ENCODE measurements at places on chromosomes 7 and 10.

GRCh38 chr7:158369290-158369689 is 218.3 kb downstream of the PTPRN2 start:
- no peak for DNase-seq

DNA sequence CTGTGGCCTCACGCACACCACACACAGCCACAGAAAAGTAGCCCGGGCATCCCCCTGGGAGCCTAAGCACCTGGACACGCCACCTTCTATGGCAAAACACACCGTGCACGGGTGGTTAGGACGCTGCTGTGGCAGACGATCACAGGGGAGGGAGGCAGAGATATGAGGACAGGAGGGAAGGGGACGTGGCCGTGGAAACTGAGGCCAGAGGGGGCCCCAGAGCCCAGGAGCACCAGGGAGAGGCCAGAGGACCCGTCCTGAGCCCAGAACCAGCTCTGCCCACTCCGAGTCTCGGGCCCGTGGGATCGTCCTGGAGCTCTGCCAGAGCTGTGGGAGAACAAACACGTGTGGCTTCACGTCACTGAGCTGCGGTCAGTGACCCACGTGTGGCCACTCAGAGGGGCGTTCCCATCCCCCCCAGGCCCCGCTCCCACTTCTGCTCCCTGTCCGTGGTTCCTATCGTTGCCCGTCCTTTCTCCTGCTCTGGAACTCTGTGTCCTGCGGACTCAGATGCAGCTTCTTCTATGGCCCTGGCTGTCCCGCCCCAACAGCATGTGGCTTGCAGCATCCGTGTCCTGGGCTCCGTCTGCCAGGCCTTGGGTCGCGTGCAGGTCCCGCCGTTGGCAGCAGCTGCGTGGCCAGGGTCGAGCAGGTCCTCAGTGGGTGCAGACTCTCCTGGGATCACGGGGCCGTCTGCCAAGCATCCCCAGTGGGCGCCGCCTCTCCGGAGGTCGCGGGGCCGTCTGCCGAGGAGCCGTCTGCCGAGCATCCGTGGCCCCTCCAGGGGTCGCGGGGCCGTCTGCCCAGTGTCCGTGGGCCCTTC is 31.0 kb downstream of the GET4 start:
- DNase-seq = no peak

- DNase-seq = no peak
Measured at GRCh38 chr7:50273301-50273700, 31.2 kb upstream of the IKZF1 start.

DNA sequence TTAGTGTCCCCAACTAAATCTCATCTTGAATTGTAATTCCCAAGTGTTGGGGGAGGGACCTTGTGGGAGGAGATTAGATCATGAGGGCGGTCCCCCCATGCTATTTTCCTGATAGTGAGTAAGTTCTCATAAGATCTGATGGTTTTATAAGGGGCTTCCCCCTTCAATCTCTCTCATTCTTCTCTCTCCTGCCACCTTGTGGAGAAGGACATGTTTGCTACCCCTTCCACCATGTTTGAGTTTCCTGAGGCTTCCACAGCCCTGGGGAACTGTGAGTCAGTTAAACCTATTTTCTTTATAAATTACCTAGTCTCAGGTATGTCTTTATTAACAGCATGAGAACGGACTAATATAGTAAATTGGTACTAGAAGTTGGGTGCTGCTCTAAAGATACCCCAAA is 365.6 kb downstream of the ANKRD7 start:
- DNase-seq = no peak

- DNase-seq = no peak
Measured at GRCh38 chr10:8066124-8066523, 11.6 kb downstream of the GATA3 start.

DNA sequence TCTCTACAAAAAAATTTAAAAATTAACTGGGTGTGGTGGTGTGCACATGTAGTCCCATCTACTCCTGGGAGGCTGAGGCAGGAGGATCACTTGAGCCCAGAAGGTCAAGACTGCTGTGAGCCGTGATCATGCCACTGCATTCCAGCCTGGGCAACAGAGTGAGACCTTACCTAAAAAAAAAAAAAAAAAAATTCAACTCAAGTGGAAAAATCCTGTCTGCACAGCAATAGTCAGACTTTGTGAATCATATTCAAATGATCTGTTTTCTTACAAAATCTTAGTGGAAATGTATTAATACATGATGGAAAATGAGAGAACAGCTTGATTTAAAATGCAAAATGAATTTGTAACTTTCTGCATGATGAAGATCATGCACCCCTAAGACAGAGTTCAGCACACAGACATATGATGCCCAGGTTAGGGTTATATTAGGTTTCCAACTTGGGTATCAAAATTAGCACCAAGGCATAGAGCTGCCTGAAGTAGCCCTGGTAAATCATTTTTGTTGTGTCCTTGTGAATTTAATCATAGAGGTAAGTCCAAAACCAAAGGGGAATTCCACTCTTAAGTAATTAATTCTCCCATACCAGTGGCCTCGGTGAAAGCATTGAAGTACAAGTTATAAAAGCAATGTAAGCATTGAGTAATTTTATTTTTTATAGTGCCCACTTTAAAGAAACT is 93.8 kb downstream of the ADD3 start:
- no peak for DNase-seq

DNA sequence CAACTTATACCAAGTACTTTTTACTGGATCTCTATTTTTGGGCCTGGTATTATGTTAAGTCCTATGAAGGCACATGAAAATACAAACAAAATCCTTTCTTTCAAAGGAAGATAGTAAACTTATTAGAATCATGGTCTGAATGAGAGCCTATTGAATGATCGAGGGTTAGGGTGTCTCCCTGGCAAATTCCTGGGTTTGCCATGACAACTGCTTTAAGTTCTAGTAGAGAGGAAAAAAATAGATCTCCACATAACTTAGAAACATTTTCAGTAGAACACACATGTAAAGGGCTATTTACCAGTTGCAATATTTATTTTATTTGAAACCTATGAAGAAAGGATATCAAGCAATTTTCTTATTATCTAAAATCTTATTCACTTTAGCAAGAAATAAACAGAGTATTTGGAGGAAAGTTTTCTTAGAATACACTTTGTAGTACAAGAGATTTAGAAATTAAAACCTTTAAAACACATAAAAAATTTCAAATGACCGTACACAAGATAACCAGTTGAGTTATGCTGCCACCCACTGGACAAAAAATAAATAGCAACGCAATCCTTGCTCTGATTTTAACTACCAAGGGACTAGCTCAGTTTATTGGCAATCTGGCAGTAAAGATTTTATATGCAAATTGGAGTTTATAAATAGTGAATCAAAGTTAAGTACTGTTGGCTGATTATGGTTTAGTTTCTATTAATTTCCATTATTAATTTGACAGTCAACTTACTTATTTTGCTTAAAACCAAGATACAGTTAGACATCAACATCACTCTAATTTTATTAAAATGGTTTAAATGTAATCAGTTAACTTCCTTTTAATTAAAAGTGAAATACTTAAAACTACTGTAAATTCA is 33.9 kb downstream of the CACUL1 start:
- DNase-seq = no peak

DNA sequence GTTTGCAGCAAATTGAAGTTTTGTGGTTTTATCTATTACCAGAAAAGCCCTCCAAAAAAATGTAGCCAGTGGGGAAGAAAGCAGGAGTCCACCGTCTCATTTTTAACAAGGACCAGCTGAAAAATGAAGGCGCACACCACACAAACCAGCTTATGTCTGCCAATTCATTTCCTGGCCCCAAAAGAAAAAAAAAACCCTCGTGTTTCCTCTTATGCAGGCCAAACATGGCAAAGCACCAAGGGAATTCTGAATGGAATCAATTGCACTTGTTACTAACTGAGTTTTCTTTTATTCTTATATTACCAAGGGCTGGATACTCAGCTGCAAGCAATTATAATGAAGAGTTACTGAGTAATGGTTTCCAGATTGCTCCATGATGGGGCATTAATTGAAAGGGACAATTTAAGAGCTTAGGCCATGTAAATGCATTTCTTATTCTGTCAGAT is 428.3 kb upstream of the NPVF start:
- no peak for DNase-seq

GRCh38 chr7:50733552-50733951 is 49.1 kb downstream of the GRB10 start:
- no peak for DNase-seq

GRCh38 chr7:34487391-34488115 is 170.5 kb upstream of the NPSR1 start:
- DNase-seq = no peak
